ENCODE measurements at places on chromosomes 3 and 15.

- DNase-seq: no peak
Observed at GRCh38 chr3:76694063-76694462, 345.8 kb upstream of the ROBO2 start.

DNA sequence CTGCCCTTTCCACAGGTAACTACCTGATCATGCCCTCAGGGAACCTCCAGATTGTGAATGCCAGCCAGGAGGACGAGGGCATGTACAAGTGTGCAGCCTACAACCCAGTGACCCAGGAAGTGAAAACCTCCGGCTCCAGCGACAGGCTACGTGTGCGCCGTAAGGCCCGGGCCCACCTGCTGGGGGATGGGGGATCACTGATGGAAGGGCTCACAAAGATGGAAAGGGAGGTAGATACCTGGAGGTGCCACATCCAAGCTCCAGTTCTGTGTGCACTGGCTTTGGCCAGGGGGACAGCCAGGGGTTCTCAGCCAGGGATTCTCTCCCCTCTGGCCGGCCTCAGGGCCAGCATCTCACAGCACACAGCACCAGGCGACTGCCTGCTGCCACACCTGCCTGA lies 59.4 kb downstream of the BOC start:
- DNase-seq: no peak

- DNase-seq: no peak
Observed at GRCh38 chr3:189108067-189108466, 63.7 kb upstream of the TPRG1 start.

DNA sequence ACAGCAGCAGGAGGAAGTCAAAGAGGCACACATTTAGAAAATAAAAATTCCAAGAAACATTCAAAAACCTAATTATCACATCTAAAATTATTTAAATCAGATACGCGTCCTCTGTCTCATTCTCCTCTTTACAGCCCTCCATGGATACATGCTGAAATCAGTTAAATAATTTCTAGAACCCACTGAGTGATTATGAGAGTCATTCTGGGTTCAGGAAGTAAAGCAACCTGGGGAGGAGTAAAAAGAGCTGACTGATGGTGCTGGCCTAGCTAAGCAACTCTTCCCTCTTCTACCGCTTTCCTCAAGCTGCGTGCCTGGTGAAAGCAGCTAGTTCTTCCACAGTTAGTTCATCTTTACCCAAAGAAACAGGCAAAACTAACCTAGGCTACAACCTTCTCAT lies 48.7 kb downstream of the RAF1 start:
- no peak for DNase-seq

DNA sequence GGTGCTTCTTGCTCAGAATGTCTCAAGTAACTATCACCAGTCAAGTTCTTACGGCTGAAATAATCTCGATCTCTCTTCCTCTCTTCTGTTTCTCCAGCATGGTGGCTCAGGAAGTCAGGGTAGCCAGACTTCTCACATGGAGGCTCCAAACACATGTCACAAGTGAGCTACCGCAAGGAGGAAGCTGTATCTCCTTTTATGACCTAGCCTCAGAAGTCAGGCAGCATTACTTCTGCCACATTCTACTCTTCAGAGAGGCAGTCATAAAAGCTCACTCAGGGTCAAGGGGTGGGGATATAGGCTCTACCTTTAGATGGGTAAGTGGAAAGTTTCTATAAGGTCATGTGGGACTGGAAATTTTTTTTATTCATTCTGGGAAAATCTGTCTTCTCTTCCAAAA lies 86.6 kb upstream of the NEO1 start:
- no peak for DNase-seq

DNA sequence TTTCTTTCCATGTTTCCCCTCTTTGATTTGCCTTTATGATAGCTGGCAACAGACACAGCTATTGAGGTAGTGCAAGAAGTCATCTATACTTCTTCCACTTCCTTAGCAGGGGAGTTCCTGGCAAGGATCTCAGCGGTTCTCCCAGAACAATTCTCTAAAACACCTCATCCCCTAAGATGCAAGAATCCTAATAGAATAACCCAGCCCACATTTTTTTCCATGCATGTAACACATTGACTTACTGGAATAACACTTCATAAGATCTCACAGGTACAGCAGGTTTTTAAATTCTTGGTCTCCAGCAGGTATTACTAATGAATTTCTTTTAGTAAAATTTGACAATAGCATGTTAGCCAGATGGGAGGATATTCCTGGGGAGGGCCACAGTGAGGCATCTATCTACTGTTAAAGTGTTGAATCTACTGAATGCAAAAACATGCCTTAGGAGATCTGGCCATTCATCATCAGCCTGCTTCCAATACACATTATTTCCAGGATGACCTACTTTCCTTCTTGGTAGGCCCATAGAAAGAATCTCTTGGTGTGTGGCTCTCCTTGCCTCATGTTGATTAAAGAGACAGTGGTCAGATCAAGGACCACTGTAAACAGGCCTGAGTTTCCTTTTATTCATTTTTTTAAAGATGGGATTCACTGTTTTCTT lies 78.5 kb downstream of the RAD18 start:
- no peak for DNase-seq

GRCh38 chr3:50126287-50127211 lies 28.6 kb upstream of the SEMA3F start:
- no peak for DNase-seq

DNA sequence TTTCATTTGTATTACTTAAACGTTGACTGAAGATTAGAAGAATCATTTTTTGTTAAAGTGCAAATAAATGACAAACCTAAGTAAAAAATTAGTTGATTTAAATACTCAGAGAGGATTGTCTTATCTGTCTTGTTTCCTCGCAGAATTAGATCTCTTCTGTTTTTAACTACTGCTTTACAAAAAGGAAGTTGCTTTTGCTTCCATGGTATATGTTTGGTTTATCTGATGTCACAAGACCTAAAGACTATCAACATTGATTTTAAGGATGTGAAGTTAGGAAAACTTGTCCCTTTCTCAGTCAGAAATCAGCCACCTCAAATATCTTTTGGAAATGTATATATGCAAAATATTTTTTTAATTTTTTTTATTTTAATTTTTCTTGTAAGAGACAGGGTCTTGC lies 28.7 kb downstream of the GPR171 start:
- no peak for DNase-seq

GRCh38 chr3:167811031-167811430 lies 75.5 kb downstream of the SERPINI1 start:
- DNase-seq: no peak

GRCh38 chr3:28835751-28836150 lies 445.1 kb upstream of the RBMS3 start:
- DNase-seq: no peak

DNA sequence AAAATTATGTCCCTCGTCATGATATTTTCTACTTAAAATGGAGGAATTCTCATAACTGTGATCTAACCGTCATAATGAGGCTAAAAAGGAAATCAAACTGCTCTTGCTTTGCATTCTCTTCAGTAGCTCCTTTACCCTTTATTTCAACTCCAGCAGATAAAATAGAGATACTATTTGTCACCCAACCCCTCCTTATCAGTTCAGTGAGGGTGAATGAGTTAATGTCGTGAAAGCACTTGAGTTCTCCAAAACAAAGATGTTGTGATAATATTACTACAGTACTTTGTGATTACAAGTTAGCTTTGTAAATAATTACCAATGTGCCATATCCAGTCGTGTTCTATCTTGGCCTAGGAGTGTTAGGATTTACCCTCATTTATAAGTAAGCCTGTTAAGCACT lies 63.4 kb upstream of the ANKRD28 start:
- no peak for DNase-seq

- no peak for DNase-seq
Observed at GRCh38 chr15:69827751-69828150, 270.0 kb downstream of the TLE3 start.

Measured in esophagus squamous epithelium (tissue), 5 donors.